ENCODE measurements at places on chromosomes 6 and 20. TPM values are rescaled to one million over a fixed set of nuclear protein-coding genes. Genes with fewer than 3 reads are reported as not detected.

The SLC32A1 gene
- not detected for total RNA-seq

The SLC18B1 gene
- total RNA-seq: 6.7 TPM

The STX11 gene
- 4.5 TPM for total RNA-seq

The SLPI gene
- 60.1 TPM for total RNA-seq

The CCN2 gene
- 22.2 TPM for total RNA-seq

The RIN2 gene
- 16.6 TPM for total RNA-seq

The OPRL1 gene
- total RNA-seq: 0.79 TPM

The NT5E gene
- total RNA-seq: 43.1 TPM

The UBE2C gene
- total RNA-seq: not detected

The HSPA1L gene
- total RNA-seq: 0.79 TPM

DNA sequence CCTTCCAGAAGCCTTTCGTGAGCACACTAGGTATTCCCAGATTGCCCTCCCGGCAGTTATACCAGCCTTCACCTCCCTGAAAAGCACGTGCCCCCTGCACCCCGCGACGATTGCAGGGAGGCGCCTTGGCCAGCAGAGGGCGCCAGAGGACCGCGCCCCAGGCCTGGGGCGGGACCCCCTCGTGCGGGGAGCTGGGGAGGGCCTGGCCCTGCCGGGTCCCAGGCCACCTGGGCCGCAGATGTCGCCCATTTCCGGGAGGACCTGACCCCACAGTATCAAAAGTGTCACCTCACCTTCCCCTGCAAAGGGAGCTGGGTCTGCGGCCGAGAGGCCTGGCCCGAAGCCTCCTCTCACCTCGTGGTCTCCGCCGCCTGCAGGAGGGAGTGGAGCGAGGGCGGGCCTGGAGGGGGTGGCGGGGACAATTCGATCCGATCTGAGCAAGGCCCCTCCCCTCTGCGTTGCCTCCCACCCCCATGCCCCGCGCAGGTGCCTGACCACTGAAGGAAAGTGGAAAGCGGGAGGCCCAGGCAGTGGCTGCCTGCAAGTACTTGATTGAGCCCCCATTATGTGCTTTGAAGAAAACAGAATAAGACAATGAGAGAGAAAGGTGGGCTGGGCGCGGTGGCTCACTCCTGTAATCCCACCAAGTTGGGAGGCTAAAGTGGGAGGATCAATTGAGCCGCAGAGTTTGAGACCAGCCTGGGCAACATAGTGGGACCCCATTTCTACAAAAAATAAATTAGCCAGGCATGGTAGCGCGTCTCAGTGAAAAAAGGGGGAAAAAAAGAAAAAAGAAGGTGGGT lies 3.5 kb upstream of the SNAI1 start:
- peak; percentile 79 for DNase-seq

GRCh38 chr20:38033330-38034107 lies at the start of the genes RPRD1B and TTI1:
RPRD1B (plus strand) TSS chr20:38033746; CDS start chr20:38033948, 202 bp downstream.
TTI1 (minus strand) TSS chr20:38033456; CDS start chr20:38013816, 19,640 bp downstream.
- peak; percentile 90 for DNase-seq

- DNase-seq: no peak
Measured at GRCh38 chr20:57761413-57761734, 51.6 kb upstream of the PMEPA1 start.

- DNase-seq: no peak
Measured at GRCh38 chr6:110756817-110757216, 58.5 kb downstream of the CDK19 start.

- DNase-seq: no peak
Measured at GRCh38 chr6:116354236-116354635, 16.5 kb upstream of the DSE start.

DNA sequence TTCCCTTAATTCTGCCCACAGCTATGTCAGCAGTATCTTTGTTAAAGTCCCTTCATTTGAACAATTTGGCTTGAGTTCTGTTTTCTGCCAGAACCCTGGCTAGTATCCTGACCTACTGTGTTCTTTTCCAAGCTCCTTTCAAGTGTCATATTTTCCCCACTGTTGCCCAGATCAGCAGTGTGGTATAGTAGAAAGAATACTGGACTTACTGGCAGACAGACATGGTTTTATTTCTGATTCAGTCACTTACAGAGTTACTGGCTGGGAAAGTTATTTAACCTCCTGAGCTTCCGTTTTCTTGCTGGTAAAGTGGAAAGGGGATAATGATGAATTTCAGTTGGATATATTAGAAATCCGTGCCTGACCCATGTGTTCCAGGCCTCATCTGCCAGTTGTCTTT lies 39.8 kb upstream of the RAB23 start:
- DNase-seq: no peak

- DNase-seq: no peak
Measured at GRCh38 chr6:41332241-41332640, 3.2 kb upstream of the NCR2 start.

DNA sequence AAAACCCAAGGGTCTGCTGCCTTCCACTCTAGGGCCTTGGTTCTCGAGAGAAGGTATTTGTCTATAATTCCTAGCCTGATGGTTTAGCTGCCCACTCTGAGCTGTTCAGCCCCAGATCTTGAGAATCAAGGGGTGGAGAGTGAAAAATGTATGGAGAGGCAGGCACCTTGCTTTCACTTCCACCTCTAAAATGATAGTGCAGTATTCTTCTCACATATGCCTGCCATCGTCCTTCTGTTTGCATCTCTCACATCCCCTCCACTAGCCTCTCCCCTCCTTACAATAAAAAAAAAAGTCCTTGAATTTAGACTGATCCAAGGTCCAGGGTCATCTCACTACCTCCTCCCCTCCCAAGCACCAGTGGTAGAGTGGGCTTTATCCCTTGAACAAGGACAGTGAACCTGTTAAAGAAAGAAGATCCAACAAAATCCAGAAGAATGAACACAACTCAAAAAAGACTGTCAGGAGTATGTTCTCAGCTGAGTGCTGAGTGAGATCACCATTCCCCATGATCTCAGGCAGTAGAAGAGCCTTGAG lies 104.2 kb downstream of the HIVEP1 start:
- DNase-seq: no peak

GRCh38 chr6:112253841-112254816 lies at the start of gene LAMA4:
LAMA4 (minus strand) TSS chr6:112254567; CDS start chr6:112254150, 417 bp downstream.
- DNase-seq: peak; percentile 45

DNA sequence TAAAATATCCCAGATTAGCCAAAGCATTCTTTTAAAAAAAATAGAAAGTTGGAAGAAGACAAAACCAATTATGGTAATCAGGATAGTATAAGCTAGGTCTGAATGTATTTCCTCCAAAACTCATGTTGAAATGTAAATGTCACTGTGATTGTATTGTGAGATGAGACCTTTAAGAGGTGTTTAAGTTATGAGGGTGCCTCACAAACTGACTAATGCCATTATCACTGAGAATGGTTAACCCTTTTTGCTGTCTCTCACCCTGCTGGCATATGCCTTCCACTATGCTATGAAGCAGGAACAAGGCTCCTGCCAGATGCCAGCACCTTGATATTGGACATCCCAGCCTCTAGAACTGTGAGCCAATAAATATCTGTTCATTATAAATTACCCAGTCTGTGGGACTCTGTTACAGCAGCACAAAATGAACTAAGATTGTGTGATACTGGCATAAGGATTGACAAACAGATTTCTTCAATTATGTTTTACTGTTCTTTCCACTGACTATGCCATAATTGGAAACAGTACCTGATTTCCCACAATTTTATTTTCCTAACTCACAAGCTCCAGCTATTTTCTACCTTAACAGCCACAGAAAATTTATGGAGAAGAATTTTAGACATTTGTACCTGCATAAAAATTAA lies 63.8 kb downstream of the IBTK start:
- no peak for DNase-seq

DNA sequence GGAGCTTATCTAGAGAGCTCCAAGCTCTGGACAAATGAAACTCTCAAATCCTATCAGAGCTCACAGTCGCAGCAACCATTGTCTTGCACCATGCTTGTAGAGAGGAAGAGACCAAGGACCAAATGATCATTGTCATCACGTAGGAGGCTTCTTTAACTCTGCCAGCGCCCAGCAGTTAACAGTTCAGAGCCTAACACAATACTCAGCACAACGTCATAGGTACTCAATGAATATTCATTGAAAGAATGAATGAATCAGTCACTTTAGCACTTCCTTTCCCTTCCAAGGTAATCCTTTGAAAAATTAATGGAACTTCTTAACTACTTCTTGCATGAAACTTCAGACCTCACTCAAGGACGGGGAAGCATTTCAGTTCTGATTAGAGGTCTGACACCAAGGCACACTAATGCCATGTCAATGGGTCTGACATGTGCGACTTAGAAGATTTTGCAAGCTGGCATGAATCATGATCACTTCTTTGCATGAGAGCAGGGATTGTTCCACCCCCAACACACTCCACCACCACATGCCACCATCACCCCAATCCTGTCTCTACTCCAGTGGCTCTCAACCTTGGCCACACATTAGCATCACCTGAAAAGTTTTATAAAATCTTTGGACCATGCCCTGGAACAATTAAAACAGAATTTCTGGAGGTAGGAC lies 45.1 kb downstream of the KHDC1L start:
- no peak for DNase-seq

DNA sequence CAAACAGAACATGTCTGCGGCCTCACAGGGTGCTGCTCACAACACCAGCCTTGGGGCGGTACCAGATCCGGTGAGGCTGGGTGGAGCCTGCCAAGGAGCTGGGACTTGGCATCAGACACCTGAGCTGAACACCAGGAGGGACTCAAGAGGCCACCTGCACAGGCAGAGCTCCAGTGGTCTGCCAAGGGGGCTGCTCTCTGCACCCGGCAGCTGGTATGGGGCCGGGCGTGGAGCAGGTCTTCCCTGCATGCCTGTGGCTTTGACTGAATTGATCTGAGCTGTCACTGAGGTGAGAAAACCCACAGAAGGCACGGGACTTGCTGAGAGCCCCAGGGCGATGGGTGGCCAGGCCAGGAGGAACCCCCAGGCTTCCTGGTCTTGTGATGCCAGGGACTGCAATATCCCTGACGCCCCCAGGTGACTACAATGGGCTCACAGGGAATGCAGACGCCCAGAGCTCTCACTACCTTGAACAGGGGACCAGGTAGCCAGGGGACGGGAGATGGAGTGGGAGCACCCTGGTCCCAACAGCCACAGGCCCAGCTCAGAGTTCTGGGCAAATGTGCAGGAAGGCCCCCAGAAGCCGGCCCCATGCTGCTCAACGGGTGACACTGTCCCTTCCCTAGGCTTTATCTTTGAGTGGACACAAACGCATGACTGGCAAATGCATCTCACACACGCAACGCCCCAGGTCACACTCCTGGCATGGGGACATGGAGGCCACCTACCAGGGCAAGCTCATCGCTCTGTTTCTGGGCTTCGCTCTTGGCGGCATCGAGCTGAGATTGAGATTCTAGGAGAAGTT lies 48.2 kb downstream of the DSTN start:
- DNase-seq: no peak

DNA sequence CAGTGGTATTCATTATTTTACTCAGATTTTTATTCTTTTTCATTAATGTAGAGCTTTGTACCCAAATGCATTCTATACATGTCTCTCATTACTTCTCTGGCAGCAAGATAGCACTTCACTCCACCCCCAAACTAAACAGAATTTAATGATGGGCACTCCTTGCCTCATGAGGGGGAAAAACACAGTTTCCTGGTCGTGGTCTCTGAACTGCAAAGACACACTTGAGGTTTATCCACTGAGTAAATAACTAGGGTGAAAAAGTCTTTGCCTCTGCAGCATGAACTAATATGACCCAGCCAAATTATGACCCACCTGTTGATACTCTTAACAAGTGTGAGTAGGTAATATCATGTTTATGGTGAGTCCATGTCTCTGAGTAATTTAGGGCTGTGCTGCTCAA lies 785.2 kb upstream of the FLRT3 start:
- DNase-seq: no peak

- no peak for DNase-seq
Measured at GRCh38 chr6:161647234-161647633, 373.4 kb upstream of the AGPAT4 start.

GRCh38 chr6:129507059-129507807 lies 202.7 kb downstream of the ARHGAP18 start:
- no peak for DNase-seq

DNA sequence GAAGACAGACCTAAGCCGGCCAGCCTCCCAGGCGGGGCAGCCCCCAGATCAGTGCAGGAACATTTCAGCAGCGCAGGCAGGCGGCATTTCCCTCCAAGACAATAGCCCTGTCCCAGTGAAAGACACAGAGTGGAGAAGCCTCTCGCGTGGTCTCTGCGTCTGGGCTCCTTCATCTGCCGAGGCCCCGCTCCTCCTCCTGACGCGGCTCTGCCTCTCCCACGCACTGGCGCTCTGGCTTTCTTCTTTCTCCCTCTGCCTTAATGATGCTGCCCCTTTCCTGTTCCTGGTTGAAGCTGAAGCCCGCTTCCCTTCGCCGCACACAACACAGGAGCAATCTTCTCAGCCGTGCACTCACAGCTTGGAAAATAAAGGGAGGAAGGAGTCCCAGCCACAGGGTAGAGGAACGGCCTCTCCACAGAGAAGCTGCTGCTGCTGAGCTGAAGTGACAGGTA lies 347.5 kb downstream of the CDH4 start:
- no peak for DNase-seq

DNA sequence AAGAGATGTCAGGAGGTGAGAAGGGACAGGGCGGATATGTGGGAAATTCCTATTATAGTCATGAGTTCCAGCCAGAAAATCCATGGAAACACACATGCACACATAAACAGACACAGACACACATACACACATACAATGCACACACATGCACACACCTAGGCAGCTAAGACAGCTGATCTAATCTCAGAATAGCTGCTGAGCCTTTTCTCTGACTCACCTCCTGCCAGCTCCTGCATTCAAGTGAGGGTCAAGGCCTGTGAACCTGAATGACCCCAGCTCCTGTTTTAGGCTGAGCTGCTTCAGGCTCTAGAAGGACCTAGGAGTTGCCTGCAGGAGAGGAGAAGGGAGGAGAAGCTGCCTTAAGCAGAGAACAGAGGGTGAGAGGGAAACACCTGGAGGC lies 21.6 kb upstream of the RAET1L start:
- DNase-seq: no peak

DNA sequence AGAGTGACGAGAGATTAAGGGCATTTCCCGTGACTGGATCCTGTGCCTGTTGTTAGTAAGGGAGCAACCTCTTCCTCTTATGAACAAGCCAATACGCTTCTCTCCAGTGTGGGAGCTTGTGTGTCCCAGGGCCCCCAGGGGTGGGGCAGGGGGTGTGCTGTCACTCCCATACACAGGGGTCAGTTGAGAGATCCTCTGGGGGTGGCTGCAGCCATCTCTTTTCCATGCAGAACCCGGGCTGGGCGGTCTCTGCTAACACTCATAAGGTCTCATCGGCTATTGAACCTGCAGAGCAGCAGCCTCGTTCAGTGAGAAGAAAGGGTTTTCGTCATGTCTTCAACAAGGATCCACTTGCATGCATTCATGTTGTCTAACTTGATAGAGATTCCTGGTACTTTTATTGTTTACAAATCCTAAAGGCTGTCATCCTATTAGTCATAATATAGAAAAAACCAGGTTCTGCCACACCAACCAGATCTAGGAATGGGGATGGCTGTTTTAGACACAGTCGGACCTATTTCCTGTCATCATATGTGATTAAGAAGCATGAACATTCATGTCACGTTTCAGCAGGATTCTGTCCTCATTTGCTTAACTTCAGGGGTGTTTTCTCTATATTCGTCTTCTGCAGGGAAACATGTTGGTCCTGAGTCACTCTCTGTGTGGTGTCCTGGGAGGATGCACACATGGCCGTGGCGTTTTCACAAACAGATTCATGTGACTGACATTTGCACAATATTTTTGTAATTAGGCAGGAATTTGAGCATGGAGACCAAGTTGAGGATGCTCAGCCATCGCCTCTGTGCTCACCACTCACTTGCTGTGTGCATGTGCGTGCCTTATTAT lies 13.3 kb upstream of the THBS2 start:
- no peak for DNase-seq

- no peak for DNase-seq
Measured at GRCh38 chr6:108083349-108083748, 8.8 kb upstream of the OSTM1 start.
